ENCODE measurements at places on chromosomes 7 and 10.
A peak's percentile ranks its signal among the peaks of the same experiment; 100 is the strongest.

DNA sequence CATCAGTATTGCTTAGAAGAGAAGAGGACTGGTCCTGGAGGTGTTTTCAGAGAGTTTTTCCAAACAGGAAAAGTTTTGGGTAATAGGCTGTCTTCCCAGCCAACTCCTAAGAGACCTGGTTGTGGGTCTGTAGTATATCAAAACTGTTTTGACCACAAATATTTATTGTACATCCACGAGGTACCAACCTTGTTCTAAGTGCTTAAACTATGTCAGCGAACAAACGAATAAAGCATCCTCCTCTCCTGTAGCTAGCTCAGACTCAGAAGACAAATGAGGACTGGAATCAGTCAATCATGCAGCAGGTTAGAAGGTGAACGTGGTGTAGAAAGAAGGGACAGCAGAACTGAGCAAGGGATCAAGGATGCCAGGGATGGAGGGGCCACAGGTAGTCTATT lies 61.6 kb upstream of the MKI67 start:
- DNase-seq: no peak

DNA sequence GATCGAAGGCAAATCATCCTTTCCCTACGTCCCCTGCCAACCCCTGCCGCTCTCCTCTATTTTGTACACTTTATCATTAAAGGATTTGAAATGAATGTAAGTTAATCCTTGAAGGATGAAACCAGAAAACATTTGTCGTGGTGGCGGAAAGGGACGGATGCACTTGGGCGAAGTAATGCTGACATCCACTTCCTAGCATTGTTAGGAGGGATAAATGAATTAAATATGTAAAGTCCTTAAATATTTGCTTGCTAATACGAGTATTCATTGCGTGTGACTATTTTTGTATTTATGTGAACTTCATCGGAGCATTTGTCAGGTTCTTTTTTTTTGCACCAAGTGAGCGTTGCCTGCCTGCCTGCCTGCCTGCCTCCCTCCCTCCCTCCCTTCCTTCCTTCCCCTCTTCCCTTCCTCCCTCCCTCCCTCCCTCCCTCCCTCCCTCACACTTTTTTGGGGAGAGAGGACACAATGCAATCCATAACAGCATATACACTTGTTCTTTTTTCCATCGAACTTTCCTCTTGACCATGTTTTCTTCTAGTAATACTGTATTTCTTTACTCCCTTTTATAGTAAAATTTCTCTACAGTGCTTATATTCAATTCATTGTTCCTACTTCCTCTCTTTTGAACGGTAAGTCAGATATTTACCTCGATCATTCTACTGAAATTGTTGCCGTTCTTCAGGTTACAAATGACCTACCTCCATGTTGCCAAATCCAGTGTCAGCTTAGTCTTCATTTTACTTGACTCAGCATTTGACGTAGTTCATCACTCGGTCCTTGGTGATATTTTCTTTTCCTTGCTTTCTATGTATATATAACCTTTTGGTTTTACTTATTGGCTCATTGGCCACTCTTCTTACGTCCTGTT lies 831 bp downstream of the CCDC7 start:
- DNase-seq: no peak

GRCh38 chr10:50516171-50516570 lies 107.6 kb downstream of the SGMS1 start:
- no peak for DNase-seq

GRCh38 chr7:15128716-15129115 lies 226.2 kb upstream of the DGKB start:
- no peak for DNase-seq

- no peak for DNase-seq
These were observed 293.3 kb upstream of the SP4 start for GRCh38 chr7:21134631-21135030.

GRCh38 chr7:43044511-43044910 lies 67.9 kb upstream of the HECW1 start:
- DNase-seq: no peak

- DNase-seq: no peak
These were observed 10.3 kb upstream of the KCNK18 start for GRCh38 chr10:117186832-117187615.

DNA sequence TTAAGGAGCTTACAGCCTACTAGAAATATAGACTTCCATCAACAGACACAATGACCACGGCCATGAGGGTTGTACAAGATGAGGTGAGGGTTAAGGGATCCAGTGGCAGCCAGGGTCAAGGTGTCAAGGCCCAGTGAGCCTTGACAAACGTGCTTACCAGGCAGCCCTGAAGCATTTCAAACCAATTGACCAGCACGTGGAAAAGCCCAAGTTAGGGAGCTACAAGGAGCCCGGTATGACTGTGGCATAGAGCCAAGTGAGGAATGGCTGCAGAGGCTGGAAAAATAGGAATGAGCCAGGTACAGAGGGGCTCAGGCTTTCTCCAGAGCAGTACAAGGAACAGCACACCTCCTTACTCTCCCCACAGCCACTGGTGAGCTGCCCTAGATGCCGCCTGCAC lies 12.7 kb downstream of the AFAP1L2 start:
- no peak for DNase-seq

DNA sequence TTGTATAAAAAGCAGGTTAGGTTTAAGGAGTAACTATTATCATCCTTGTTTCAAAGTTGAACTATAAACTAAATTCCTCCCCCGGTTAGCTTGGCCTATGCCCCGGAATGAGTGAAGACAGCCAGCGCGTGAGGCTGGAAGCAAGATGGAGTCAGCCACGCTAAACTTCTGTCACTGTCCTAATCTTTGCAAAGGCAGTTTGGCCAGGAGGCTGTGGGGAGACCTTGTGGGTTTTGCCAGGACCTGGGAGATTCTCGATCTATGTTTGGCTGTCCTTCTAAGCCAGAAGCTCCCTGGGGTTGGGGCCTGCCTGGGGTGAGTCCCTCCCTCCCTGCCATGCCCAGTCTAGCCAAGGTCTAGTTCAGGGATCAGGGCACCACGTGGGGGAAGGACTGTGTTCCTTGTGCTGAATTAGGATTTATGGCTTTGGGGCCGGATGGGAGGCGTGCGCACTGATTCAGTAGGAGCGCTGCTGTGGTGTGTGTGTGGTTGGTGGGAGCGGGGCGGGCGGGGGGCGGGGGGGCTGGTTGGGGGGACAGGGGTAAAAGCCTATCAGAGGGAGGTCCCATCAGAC lies 871 bp upstream of the GTF2IRD1 start:
- no peak for DNase-seq

- DNase-seq: no peak
These were observed 282.1 kb upstream of the PPP2R2D start for GRCh38 chr10:131618587-131619267.

DNA sequence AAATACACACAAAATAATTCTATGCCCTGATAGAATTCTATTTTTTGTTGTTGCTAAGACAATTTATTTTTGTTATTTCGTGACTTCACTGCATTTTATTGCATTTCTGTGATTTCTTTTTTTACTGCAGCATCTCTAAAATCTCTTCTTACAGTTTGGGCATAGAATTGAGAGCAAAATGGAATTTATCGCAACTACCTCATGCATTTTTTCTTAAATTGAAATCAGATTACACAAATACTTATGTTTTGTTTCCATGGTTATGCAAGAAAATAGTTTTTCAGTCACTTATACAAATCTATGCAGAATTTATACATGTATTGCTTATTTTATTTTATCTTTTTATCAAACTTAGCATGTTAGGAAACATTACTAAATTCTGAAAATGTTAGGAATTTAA lies 781.8 kb upstream of the LRRTM3 start:
- no peak for DNase-seq

GRCh38 chr7:87398446-87398845 lies 53.0 kb downstream of the CROT start:
- DNase-seq: peak; percentile 5

GRCh38 chr7:44310221-44310848 lies 15.1 kb downstream of the CAMK2B start:
- DNase-seq: no peak

DNA sequence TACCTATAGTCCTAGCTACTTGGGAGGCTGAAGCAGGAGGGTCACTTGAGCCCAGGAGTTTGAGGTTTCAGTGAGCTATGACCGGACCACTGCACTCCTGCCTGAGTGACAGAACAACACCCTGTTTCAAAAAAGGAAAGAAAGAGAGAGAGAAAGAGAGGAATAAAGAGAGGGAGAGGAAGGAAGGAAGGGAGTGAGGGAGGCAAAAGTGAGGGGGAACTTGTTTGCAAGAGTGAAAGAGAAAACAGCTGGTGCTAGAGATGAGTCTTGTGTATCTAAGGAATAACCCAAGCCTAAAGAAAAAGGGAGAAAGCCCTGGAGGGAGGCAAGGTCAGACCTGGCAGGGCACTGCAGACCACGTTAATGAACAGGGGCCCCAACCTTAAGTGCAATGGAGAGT lies 4.8 kb upstream of the NT5C2 start:
- no peak for DNase-seq

DNA sequence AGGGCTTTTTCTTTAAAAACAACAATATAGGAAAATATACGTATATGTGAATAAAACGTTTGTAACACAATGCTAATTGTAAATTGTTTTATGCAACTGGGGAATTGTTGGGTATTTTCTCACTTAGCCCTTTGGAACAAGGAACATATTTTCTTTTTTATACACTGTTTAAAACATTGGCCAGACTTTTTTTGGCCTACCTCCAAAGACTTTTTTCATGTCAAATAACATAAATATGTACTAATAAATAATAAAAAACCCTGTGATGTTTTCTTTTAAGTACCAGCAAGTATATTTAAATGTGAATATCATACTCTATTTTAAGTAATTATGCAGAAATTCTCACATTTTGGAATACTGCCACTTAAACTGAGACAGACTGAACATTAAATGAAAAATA lies 15.7 kb downstream of the TMEM106B start:
- DNase-seq: no peak

DNA sequence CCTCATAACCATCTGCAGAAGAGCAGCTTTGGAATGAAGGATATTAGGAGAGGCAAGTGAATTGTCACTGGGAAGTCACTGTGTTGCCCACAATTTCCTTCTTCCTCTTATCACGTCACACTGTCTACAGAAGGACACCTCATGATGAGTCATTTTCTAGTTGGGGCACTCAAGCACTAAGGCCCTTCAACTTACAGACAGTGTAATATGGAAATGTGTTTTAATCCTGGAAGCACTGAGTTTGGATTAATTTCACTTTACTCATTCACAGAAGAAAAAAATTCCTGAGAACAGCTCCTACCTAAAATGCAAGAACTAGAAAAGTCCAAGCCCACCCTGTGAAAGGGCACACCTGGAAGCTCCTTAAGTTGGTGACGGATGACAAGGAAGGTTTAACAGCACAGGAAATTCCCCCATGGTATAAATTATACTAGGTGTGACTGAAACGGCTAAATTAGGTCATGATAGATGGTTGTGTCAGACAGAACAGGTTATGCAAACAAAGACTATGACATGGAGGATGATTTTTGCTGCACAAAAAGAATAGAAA lies 56.6 kb downstream of the PARD3 start:
- DNase-seq: peak; percentile 87

DNA sequence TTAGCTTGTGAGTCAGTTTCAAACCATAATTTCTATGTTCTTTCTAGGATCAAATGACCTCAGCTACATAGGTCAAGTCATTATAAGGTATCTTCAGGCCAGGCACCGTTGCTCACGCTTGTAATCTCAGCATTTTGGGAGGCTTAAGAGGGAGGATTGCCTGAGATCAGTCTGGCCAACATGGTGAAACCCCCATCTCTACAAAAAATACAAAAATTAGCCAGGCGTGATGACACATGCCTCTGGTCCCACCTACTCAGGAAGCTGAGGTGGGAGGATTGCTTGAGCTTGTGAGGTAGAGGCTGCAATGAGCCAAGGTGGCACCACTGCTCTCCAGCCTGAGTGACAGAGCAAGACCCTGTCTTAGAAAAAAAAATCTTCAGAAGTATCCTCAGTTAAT lies 362.3 kb downstream of the GATA3 start:
- DNase-seq: no peak

DNA sequence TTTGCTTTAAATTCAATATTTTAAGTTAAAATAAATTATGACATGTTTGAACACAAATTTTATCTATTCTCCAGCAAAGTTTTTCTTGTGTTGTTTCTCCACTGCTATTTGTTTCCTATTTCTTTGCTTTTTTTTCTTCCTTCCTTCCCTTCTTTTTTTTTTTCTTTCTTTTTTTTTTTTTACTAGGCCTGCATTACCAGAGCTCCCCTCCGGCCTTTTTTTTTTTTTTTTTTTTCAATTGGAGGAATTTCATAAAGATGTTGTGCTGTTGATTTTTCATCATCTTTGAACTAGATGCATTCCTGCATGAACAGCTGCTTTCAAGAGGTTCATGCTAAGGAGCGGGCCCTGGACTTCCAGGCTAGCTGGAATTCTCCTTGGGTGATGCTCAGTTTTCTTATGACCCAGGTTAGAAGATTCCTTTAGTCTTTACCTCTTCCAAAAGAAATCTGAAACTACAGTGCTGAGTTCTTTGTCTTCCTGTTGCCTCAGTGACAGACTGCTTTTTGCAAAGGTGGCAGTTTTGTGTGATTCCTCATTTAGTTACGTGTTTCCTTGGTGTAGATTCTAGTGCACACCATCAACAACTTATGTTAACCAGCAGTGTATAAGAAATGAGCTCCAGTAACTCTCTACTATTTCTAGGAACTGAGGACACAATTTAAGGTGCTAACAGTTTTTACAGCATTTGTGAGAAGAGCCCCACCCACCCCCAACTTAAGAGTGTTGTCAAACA lies 4.8 kb upstream of the CAMK1D start:
- no peak for DNase-seq

DNA sequence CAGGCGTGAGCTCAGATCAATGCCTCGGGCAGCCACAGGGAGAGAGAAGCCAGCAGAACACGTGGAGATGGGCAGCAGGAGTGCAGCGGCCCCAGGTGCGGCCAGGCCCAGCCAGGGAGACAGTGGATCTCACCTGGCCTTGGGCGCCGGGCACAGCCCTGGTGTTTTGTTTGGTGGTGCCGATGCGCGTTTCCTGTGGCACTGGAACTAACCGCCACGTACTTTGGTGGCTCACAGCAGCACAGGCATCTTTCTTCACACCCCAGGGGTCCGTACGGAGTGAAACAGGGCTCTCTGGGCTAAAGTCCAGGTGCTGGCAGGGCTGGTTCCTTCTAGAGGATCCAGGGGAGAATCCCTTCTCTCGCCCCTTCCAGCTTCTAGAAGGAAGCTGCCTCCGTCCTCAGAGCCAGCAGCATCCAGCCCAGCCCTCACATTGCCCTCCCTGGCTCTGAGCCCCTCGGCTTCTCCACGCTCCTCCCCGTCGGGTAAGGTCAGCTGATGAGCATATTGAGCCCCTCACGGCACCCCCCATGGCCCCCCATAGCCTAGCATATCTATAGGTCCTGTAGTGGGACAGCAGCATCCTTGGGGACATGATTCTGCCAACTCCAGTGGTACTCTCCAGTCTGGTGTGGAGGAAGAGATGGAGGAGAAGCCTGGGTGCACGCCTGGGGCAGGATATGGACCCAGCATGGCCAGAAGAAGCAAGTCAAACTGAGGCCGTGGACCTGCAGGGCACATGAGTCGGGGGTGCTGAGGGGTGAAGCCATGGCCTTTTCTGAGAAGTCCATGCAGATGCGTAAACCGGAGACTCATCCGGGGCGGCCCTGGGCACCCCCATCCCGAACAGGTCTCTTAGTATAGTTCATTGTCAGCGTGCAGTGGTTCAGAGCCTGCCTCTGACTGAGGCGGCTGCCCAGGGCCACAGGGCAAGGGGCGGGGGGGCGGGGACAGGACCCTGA lies 43.4 kb upstream of the PPP2R2D start:
- DNase-seq: no peak

GRCh38 chr10:13206546-13207443 lies 27.4 kb downstream of the UCMA start:
- peak; percentile 26 for DNase-seq

GRCh38 chr10:75916906-75917305 lies 485.5 kb downstream of the LRMDA start:
- DNase-seq: no peak

- no peak for DNase-seq
These were observed 94.0 kb downstream of the NPSR1 start for GRCh38 chr7:34751725-34752643.

Measured in brain microvascular endothelial cell (primary cell).